ENCODE measurements at places on chromosomes 12 and 14.

- no peak for DNase-seq
Observed at GRCh38 chr14:57753821-57754220, 112.1 kb downstream of the SLC35F4 start.

DNA sequence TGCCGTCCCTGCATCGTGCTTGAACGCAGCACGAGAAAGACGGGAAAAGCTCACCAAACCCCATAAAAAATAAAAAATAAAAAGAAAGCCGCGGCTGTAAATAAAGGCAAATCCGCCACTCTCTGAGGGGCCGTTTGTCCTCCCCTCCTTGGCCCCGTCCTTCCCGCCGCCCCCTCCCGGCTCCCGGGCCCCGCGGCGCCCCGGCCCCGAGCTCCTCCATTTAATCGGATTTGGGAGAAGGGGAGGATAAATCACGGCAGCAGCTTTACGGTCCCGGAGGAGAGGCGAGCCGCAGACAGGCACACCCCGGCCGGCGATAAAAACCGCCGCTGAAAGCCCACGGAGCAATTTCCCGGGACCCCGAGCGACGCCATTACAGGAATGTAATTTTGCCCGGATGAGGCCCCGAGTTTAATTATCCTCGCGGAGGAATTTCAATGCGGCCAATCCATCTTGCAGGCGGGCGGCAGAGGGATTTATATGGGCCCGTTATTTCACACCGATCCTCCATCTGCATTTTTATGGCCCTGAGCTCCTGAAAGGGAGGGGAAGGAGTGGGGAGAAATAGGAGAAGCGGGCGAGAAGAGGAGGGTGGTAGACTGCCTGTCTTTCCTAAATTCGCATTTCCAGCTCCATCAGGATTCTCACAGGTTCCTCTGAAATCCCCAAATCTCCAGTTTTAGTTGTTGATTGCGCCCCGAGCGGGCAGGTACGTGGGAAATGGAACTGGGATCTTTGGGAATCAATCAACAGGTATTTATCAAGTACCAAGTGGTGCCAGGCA, 1.3 kb upstream of the ATP5MC2 start:
- no peak for DNase-seq

GRCh38 chr12:53928054-53928835, 10.4 kb upstream of the HOXC13 start:
- no peak for DNase-seq

- DNase-seq = no peak
Observed at GRCh38 chr12:111407377-111408115, 1.8 kb downstream of the SH2B3 start.

DNA sequence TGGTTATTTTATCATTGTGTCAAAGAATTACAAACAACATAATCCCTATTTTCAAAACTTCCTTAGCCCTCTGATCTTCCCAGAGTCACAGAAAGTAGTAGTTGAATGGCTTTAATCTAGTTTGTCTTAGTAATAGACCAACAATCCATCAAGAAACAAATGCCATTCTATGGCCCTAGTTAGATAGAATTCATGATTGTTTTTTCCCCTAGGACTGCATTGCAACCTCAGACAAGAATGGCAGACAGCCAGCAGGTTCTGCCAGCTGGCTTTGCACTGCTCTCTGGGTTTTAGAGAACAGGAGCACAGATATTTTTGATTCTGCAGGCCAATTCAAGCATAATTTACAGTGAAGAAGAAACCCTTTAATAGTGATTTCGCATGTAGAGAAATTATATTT, 33.8 kb downstream of the SYT1 start:
- no peak for DNase-seq

All from ascending aorta (tissue), 2 donors.